ENCODE measurements at places on chromosomes 7 and 10. TPM values are rescaled to one million over a fixed set of nuclear protein-coding genes. Genes with fewer than 3 reads are reported as not detected.

Gene NYAP1
- total RNA-seq: 2.5 TPM

DNA sequence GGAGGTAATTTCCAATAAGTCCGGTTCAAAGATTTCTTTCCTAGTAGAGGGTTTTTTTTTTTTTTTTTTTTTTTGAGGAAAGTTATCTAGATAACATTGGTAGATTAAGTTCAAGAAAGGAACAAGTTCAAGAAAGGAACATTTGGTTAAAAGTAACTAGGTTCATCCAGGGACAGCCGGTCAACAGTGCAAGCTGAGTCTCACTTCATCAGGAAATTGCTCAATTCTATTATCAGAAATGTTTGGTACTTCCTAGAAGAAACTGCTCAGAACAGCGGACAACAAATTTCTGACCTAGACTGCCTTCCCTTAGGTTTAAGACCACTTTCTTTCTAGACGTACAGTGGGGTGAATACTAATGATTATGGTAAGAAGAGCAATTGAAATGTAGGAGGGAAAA lies 3.7 kb upstream of the IL2RA start:
- DNase-seq: no peak

Gene TBATA
- total RNA-seq: not detected

DNA sequence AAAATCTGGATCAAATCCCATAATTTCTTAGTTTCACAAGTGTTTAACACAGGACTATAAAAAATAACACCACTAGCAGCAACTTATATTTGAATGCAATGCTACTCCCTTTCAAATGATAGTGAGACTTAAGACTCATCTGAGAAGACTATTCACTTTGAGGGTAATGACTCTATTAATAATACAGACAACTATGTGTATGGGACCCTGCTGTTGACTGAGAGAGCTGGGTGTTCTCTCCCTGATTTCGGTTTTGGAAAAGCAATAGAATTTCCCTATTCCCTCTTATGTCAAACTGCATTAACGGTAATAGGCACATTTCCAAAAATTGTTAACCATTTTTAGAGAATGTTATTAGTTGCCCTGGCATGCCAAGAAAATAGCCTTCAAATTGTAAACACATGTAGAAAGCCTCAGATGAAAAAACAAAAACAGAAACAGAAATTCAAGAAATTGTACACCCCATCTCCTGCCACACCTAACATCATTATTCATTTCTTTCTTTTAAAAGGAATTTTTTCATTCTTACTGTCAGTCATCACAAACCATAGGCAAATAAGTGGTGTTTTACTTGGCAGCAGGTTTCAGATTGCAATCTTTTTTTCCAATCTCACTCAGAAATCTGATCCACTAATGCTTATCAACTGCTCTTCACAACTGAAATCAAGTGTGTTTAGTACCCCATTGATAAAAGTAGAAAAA lies 153.7 kb downstream of the TFPI2 start:
- no peak for DNase-seq

Measured in Peyer's patch (tissue), 4 donors.